ENCODE measurements at places on chromosomes 3 and 15. TPM values are rescaled to one million over a fixed set of nuclear protein-coding genes. Genes with fewer than 3 reads are reported as not detected.

Gene BOC
- total RNA-seq, result 2.2 TPM

Gene SPINK8
- not detected for total RNA-seq

Gene KCNMB3
- 1.8 TPM for total RNA-seq

Gene GABRR3
- total RNA-seq, result not detected

Gene CHRFAM7A
- not detected for total RNA-seq

Gene CD276
- 169 TPM for total RNA-seq

Gene GOLGA8O
- total RNA-seq, result 0.20 TPM

Gene MELTF
- 7.3 TPM for total RNA-seq

Gene SOX14
- total RNA-seq, result not detected

Gene SPINT1
- total RNA-seq, result not detected

Gene PLSCR5
- not detected for total RNA-seq

Gene KY
- total RNA-seq, result 0.73 TPM

Gene RTP4
- total RNA-seq, result 0.20 TPM

Gene LNP1
- total RNA-seq, result 4.3 TPM

Gene SLC22A13
- 1.2 TPM for total RNA-seq

Gene MINAR1
- 0.73 TPM for total RNA-seq

Gene SPRED1
- 68.0 TPM for total RNA-seq

Gene ITPKA
- 1.1 TPM for total RNA-seq

Gene NME9
- total RNA-seq, result not detected

Gene GPR171
- total RNA-seq, result not detected

Gene KCNAB1
- total RNA-seq, result not detected

Gene KIF15
- 10.7 TPM for total RNA-seq

Gene KBTBD13
- total RNA-seq, result not detected

Gene GOLGA6A
- total RNA-seq, result not detected

Gene CLASP2
- 43.0 TPM for total RNA-seq

Gene CYP19A1
- total RNA-seq, result 34.5 TPM

Gene TNFAIP8L3
- total RNA-seq, result 21.5 TPM

Gene SLC27A2
- under 0.01 TPM for total RNA-seq
